ENCODE measurements at places on chromosomes 5 and 9. TPM values are rescaled to one million over a fixed set of nuclear protein-coding genes. Genes with fewer than 3 reads are reported as not detected.

Gene HMCN2
- not detected for total RNA-seq

Gene PCDHGB4
- total RNA-seq, result not detected

- peak; percentile 42 for DNase-seq
Observed at GRCh38 chr5:116084287-116084691, 536 bp upstream of the COMMD10 start.

DNA sequence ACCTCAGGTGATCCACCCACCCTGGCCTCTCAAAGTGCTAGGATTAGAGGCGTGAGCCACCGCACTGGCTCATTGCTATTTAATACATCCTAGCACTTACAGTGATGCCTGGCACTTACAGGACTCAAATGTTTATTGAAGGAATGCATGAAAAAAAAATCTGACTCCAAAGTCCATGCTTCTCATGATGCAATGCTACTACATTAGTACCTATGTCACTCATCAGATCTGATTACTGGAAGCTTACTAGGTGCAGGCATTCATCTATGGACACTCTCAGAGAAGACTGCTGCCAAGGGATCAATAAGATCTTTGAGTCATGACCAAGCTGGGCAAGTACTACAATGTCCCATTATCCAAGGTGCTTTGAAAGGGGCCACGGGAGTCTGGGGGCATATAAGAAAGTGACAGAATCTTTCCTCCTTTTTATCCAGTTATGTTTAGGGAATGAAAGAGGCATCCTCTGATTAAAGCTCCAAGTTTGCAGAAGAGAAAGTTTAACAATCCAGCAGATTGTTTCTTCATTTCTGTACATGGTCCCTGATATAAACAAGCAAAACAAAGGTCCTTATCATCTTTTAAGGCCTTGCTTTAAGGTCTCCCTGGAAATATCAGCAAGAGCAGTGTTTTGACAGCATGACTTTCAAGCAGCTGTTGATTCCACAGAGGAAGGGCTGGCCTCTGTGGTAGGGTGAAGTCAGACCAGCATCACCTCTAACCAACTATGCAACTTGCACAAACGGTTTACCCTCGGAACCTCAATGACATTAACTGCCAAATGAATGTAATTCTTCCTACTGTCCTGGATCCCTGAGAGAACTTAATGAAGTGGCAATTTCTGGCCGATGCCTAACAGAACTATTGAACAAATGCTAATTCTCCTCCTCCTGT lies 35.9 kb downstream of the ARPC5L start:
- DNase-seq, result no peak

DNA sequence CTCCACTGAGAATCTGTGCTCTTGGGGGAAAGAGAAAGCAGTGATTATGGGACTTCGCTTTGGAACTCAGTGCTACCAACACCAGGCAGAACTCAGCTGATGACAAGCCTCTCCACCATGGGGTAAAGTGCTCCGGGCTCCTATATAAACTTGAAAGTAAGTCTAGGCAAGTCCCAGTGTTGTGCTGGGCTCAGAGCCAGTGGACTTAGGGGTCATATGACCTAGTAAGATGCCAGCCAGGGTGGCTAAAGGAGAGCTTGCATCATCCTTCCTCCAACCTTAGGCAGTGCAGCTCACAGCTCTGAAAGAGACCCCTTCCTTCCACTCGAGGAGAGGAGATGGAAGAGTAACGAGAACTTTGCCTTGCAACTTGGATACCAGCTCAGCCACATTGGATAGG lies 35.1 kb upstream of the FREM1 start:
- no peak for DNase-seq

All from K562 (cell line).